ENCODE measurements at places on chromosomes 7 and 10. TPM values are rescaled to one million over a fixed set of nuclear protein-coding genes. Genes with fewer than 3 reads are reported as not detected.

- DNase-seq = no peak
These were observed 36.4 kb downstream of the OR13A1 start for GRCh38 chr10:45278860-45279498.

- DNase-seq = no peak
These were observed 33.1 kb downstream of the PNLIPRP2 start for GRCh38 chr10:116653885-116654284.

- DNase-seq = no peak
These were observed 38.9 kb upstream of the LANCL2 start for GRCh38 chr7:55326081-55326835.

GRCh38 chr10:123149162-123149567 is 1.2 kb downstream of the HMX2 start:
- DNase-seq = no peak

The CFAP43 gene
- 0.19 TPM for total RNA-seq

- no peak for DNase-seq
These were observed 97.7 kb upstream of the FAM204A start for GRCh38 chr10:118439824-118440223.

DNA sequence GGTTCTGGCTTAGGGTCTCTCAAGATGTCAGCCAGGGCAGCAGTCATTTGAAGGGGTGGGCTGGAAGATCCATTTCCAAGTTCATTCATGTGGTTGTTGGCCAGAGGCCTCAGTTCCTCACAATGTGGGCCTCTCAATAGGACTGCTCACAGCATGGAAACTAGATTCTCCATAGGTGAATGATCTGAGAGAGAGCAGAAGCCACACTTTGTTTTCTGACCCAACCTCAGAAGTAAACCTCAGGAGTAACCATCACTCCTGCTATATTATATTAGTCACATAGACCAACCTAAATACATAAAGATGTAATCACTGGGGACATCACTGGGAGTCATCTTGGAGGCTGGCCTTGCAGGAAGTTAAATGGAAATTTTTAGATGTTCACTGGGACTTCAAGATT is 42.2 kb downstream of the GBF1 start:
- DNase-seq = no peak

The ZNRF2 gene
- 8.7 TPM for total RNA-seq

DNA sequence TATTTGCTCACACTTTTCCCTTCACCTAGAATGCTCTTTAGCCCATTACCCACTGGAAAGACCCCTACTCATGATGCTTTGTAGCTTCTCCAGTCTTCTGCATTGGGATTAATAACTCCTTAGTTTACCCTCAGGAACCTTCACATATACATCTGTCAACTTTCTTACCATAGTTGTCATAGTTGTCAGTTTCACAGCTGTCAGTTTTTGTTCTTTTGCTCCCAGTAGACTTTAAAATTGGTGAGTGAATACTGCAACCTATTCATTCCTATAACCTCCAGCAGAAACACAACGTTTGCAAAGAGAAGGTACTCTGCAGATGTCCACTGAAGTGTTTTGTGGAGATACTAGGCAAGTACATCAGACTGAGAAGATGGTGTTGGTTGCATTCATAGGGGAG is 2.6 kb downstream of the PON1 start:
- DNase-seq = no peak

GRCh38 chr10:13758756-13759155 is 172.0 kb downstream of the PRPF18 start:
- no peak for DNase-seq

The ZNF32 gene
- 52.7 TPM for total RNA-seq

- no peak for DNase-seq
These were observed 376.0 kb downstream of the TFEC start for GRCh38 chr7:115654384-115655214.

DNA sequence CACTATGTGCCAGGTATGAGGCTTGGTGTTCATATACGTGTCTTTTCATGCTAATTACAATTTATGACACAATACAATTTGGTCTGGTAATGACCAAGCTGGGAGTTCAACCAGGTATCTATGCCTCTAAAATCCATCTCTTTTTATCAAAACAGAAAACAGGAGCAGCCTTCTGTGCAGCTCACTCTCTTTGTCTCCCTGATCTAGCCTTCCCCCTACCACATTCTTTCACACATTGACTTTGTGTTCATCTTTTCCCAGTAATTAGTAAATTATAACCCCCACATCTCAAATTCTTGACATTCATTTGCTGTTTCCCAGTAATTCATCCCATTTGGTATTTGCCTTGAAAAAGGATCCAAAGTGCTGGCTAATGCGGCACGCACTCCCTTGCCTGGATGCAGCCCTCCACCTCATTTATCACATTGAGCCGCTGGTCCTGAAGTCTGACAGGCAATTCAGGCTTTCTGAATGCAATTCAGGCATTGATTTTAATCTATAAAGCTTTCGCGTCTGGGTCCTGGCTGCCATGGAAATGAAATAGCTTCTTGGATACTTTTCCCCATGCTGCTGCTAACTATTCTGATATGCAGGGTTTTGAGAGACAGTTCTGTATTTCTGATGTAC is 112.5 kb upstream of the ANKRD1 start:
- DNase-seq = no peak

The CALHM3 gene
- not detected for total RNA-seq

- no peak for DNase-seq
These were observed 57.3 kb upstream of the CAMK2B start for GRCh38 chr7:44382459-44383265.

GRCh38 chr10:107059872-107060271 is 104.6 kb downstream of the SORCS1 start:
- DNase-seq = no peak

DNA sequence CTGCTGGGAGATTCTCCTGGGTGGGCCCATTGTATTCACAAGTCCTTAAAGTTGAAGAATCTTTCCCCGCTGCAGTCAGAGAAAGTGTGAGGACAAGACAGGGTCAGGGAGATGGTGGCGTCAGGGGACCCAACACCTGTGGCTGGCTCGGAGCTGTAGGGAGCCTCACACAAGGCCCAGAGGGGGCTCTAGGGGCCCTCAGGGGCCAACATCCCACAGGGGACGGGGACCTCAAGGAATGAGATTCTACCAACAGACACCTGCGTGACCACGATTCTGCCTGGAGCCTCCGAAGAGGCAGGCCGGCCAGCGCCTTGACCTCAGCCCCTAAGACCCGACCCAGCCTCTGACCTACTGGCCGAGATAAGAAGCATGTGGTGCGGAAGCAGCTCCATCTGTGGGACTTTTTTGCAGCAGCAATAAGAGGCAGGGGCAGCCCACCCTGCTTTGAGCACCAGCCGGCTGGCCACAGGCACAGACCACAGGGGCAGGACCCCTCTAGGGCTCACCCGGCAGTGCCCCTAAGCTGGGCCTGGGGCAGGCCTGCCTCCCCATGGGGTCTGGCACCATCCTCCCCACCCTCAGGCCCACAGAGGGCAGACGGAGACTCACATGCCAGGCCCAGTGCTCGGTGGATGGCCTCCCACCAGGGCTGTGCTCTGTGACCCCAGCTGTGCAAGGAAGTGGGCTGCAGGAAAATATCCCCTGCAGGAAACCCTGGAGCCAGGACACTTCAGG is 13.2 kb downstream of the RASGEF1A start:
- peak; percentile 47 for DNase-seq

DNA sequence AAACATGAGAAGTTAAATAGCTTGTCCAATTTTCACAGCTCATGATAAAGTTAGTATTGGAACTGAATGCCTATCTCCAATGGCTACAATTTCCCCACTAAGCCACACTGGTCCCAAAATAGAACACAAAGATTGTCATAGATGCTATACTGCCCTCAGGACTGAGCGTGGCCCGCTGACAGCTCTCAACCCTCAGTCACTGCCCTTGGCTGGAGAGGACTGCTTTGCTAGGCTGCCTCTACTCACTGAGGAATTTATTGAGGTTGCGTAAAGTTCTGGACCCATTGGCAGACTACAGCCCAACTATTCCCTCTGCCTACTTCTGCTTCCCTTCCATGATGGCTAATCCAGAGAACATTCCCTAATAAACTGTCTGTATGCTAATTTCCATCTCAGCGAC is 165.5 kb upstream of the BET1 start:
- DNase-seq = no peak
